Activated naive CD4-positive, alpha-beta T cell treated with anti-CD3 and anti-CD28 coated beads, Interleukin-2, amount 50 U/mL, for 16 hours (primary cell): ENCODE measurements at places on chromosomes 4 and X.

DNA sequence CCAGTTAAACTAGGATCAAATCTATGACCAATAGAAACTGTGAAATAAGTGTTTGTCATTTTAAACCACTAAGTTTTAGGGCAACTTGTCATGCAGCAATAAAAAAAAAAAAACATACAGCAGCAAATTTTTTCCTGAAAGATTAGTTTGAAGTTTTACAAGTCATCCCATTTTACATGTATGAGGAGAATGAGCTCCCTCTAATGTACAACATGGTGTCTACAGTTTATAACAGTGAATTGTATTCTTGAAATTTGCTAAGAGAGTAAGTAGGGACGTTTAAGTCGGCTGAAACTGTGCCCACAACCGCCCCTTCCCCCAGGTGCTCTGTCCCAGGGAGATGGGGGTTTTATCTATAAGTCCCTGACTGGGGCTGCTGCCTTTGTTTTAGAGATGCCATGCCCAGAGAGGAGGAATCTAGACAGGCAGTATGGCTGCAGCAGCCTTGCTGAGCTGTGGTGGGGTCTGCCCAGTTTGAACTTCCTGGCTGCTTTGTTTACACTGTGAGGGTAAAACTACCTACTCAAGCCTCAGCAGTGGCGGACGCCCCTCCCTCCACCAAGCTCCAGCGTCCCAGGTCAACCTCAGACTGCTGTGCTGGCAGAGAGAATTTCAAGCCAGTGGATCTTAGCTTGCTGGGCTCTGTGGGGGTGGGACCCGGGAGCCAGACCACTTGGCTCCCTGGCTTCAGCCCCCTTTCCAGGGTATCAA is 499.3 kb upstream of the CT83 start:
- no peak for DNase-seq

- DNase-seq = no peak
Measured at GRCh38 chrX:25048178-25048577, 32.4 kb upstream of the ARX start.

DNA sequence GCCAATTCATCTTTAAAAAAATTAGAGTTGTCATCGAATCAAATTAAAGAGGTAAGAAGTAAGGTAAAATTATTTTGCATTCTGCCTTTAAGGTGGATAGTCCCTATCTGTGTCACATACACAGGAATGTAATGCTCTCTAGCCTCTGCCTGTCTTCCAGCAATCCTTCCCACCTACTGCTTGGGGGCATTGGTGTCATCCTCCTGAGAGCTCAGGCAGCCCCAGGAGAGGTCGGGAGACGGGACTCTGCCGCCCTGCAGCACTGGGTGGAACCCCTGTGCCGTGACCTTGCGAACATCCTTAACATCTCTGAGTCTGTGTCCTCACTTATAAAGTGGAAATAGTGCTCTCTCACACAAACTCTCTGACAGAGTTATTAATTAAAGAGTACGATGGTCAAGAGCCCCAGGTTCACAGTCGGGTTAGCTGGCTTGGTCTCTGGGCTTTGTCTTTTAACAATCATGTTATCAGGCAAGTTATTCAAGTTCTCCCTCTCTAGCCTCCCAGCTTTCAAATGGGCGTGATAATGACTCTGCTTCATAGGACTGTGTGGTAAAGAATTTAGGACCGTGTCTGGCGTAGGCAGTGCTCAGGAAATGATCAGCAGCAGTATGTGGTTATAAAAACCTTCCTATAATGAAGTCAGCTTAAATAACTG is 10.2 kb downstream of the TLR3 start:
- DNase-seq = no peak

GRCh38 chr4:74534121-74534520 is 89.2 kb downstream of the AREG start:
- DNase-seq = no peak

- DNase-seq = no peak
Measured at GRCh38 chr4:94507708-94508107, 56.0 kb downstream of the PDLIM5 start.

DNA sequence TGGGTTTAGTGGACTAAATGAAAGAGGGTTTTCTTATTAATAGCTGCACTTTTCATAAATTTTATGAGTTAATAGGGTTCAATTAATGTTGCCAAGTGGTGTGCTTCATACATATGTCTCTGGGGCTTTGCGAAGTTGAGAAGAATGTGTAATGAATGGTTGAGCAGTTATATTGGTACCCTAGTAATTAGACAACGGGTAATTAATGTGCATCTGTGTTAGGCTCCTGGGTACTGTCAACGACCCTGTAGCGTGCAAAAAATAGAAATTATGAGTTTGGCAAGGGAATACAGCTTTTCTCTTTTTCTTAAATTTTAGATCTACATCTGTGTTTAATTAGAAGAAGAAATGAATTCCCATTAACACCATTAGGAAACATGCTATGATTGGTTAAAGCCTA is 1027.7 kb downstream of the ARAP2 start:
- no peak for DNase-seq

GRCh38 chrX:112761242-112762207 is 79.1 kb downstream of the AMOT start:
- DNase-seq = no peak

- no peak for DNase-seq
Measured at GRCh38 chr4:71133491-71133890, 140.0 kb downstream of the DCK start.

- DNase-seq = no peak
Measured at GRCh38 chr4:26275281-26275680, 45.5 kb upstream of the RBPJ start.

- no peak for DNase-seq
Measured at GRCh38 chr4:86092684-86093083, 267.2 kb downstream of the MAPK10 start.

- no peak for DNase-seq
Measured at GRCh38 chr4:15547392-15547791, 77.7 kb downstream of the CC2D2A start.
